ENCODE measurements at places on chromosomes 3 and 15.

DNA sequence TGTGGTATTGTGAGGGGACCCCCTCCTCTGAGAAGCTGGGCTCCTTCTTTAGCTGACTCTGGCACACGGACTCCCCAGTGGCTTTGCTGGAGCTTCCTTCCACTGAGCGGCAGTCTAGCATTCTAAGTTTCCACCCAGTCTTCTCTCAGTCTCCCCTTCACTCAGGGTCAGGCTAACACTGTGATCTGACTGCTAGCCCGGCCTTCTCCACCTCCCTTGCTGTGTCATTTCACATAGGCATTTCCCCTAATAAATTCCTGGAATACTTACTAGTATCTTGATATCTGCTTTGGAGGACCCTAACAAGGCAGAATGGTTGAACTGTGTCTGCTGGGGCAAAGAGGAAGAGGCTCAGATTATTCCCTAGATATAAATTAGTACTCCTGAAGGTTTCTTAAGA lies 106.2 kb upstream of the THBS1 start:
- no peak for DNase-seq

DNA sequence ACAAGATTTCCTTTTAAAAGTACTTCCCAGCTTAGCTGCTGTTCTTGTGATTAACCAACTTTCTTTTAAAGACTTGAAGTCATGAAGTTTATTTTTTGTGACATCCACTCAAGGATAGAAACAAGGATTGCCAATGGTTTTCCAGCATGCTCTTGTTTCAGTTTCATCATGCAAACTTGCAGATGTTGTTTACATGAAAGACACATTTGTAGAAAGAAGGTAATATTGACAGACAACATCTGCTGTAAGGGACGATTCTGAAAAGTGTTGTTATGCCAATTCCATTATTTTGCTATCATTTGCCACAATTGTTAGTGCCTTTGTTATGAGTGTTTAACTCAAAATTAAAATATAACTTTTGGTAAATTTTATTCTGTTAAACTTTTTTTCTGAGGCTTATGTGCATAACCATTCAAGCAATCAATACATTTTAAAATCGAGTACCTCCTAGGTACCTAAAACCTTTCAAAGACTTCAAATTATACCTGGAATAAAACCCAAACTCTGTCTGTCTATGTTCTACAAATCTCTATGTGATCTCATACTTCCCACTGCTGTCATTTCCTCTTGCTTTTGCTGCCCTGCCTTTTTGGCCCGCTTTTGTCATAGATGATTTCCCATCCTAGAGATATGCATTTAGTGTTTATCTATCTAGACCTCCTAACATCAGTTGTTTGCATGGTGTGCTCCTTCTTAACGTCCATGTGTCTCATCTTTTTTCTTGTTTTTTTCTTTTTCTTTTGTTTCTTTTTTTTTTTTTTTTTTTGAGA lies 630.4 kb downstream of the NR2F2 start:
- DNase-seq = no peak

GRCh38 chr3:52090131-52090932 lies 34.0 kb upstream of the DUSP7 start:
- DNase-seq = no peak

DNA sequence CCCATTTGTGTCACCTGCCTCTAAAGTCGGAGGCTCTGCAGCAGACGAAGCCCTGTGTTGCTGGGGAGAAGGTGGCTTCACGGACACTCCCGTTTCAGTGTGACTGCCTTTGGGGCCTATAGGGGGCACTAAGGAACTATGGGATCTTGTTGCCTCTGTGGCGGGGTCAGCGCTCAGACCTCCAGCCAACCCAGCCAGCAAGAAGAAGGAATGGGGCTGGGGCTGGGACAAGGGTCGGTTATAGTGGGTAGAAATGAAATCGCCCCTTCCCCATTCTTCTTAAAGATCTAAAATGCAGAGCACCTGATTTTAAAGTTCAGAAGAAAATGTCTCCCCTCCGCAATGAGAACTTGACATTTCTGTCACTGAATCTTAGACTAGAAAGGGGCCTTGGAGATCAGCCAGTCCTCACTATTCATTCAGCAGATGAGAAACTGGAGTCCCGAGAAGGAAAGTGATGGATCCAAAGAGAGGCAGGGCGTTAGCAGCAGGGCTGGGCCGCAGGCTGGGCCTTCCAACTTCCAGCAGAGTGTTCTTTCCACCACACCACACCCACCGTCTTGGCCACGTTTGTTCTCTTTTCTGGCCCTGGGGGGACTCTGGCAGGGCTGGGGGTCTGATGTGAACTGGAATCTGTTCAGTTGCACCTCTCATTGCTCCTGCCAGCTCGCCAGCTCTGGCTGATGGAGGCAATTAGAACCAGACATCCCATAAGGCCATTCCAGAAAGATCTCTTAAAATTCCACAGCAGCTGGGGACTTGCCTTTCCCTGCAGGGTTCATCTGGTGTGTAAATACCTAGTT lies 195.4 kb downstream of the OPA1 start:
- no peak for DNase-seq

DNA sequence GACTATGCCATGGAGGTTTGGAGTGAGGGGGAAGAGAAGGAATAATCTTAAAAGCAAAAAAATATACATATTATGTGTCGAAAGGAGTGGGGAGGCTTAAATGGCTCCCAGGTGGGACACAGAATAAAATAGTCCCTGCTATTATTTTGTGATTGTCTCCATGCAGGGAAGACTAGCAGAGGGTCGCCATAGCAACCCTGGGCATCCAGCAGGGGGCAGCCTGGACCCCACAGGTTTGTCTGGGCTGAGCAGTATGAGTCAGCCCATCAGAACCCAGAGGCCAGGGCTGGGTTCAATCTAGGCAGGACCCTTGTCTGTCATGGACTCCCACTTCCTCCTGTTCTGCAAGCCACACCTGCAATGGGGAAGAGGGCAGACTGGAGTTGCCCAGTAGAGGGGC lies 17.6 kb upstream of the LINGO1 start:
- no peak for DNase-seq

DNA sequence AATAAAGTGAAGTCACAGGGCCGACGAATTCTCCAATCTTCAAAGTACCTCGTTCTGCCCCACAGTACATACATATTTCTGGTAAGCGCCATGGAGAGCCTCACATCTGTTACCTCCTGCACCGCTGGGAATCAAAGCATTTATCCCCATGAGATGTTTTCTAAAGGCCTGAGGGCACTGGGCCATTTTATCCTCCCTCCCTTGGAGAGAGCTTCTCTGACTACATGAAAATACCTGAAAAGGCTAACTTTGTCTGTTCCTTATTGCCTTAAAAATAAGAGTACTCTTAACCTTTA lies 148.1 kb downstream of the RORA start:
- no peak for DNase-seq

GRCh38 chr3:149432149-149432548 lies 42.3 kb upstream of the TM4SF4 start:
- DNase-seq = no peak

DNA sequence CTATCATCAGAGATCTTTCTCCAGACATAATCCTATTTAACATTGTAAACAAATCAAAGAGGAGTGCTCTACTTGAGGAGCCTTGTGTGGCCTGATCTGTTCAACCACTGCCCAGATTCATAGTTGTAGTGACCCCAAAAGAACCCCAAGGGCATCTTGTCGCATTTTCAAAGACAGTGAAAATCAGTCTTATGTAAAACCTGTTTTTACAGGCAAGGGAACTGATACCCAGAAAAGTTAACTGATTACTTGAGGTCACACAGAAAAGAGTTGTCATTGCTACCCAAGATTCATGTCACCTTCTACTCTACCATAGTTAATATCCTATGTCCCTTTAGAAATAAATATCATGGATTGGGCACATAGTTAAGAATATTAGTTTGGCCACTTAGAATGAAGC lies 40.5 kb upstream of the ARPP21 start:
- DNase-seq = no peak

GRCh38 chr3:154972951-154973350 lies 107.2 kb upstream of the MME start:
- no peak for DNase-seq

- no peak for DNase-seq
These were observed 22.0 kb upstream of the GNB5 start for GRCh38 chr15:52213206-52213605.

GRCh38 chr3:10816019-10816862 lies at the start of gene SLC6A11:
Gene SLC6A11 (plus strand): TSS chr3:10816228. CDS start chr3:10816266, 38 bp downstream.
- no peak for DNase-seq

DNA sequence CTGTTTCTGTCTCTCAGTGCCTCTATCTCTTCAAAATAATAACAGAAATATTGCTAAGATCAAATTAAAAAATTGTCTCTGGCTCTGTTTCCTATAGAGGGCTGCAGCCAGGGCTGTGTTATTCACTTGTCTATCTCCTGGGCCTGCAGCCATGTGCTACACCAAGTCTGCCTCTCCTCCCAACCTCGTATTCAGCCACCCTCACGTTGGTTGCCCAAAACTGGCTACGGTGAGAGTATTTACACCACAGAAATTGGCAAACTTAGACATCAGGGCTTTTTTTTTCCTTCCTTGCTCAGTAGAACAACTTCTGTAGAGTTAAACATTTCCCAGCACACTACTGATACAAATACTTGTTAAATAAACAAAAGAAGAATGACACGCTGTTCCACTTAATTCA lies 320.9 kb upstream of the ICE2 start:
- DNase-seq = no peak
